ENCODE measurements at places on chromosomes 2 and 18.

- DNase-seq: peak; percentile 34
Observed at GRCh38 chr2:112259509-112260294, 4.9 kb upstream of the ZC3H8 start.

DNA sequence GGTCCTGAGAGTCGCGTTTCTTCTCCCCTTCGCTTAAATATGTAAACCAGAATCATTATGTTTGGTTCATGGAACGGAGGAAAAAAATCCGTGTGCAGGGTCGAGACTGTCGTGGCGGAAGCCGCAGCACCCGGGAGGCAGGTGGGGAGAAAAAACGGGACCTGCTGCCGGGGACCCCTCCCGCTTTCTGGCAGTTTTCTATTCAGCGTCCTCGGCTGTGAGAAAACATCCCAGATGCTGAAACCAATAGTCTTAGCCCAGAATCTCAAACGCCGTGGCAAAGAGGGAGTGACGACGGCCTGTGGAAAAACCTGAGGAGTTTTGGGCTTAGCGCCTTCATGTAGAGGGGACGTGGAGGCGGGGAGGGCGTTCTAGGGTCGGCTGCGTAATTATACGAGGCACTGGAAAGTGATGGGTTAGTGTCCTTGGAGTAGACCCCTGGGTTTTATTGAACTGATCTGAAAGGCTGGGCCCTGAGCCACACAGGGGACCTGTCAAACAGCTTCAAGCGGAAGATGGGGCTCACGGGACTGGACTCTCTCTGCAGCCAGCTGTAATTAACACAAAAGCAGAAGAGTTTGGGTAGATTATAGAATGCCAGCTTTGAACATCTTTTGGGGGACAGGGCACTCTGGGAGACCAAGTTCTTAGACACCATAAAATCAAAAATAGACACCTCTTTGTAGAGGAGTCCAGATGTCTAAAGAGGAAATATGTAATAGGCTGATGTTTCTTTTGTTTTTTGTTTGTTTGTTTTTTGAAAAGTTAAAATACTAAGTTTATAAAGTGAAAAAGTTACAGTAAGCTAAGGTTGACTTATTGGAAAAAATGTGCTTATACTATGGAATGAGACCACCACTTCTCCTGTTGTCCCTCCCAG lies 834 bp upstream of the BUB1 start:
- no peak for DNase-seq

DNA sequence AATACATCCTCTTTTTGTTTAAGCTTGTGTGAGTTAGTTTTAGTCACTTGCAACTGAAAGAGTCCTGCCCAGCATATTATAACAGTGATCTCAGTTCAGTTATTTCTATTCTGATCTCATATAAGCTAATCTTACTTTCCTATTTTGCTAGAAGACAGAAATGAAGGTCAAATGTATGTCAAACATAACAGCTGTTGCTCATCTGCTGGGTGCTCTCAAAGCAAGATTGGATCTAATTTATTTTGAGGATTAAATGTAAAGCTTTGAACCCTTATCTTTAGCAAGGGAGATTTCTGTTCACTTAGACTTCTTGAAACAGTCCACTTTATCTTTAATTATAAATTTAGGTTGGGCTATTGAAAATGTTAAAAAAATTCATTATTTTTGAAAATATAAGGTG lies 31.2 kb downstream of the CRYGD start:
- DNase-seq: no peak

DNA sequence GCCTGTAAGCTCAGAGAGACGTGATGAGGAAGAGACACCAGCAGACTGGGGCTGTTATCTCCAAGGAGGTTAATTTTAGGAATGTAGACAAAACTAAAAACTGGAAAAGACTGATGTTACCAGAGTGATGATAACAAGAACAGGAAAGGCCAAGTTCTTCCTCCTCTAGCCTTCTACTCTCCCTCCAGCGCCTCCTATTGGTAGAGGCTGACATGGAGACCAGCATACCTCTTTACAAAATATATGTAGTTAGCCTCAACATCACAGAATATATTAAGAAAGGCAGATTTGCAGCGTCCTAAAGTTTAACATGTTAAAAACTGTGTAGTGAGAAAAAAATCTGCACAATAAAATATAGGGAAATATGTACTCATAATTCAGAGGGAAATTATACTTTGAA lies 66.0 kb downstream of the TCF4 start:
- DNase-seq: no peak

DNA sequence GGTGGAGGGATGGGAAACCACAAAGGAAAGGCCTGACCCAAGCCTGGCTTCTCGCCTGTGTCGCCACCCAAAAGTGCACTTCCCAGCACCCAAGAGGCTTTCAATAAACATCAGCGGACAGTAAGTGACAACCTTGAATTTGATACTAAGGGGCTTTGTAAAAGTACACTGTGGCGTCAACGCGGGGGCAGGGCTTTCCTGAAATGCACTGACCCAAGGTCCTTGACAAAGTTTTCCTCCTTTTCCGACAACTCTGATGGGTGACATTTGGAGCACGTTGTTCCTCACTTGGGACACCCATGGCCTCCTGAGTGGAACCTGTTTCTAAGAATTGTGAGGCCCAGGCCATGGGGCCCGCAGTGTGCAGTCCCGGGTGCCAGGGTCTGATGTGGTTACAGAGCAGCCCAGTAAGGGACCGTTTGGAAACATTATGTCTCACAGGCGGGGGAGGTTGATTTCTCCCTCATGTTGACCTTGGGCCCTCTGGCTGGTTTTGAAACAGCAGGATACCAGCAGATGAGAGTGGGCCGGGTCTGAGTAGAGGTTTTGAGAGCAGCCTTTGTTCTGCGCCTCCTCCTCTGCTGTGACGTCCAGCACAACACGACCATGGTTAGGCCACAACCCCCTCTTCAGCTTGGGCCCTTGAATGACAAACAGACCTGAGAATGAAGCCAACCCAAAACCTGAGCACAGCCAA lies 2.8 kb upstream of the ZBTB14 start:
- no peak for DNase-seq

DNA sequence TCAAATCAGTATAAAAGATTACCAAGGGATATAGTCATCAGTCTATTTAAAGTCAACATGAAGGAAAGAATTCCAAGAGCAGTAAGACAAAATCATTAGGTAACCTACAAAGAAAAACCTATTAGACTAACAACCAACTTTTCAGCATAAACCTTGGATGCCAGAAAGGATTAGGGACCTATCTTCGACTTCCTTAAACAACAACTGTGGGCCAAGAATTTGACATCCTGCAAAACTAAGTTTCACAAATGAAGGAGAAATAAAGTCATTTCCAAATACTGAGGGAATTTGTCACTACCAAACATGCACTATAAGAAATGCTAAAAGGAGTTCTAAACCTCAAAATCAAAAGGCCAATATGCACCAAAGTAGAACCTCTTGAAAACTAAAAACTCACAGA lies 147.9 kb upstream of the TFPI start:
- DNase-seq: no peak

- no peak for DNase-seq
Observed at GRCh38 chr2:29317801-29318485, 202.7 kb downstream of the CLIP4 start.

GRCh38 chr2:212540341-212540740 lies 1.7 kb upstream of the ERBB4 start:
- DNase-seq: no peak

GRCh38 chr18:65468881-65469280 lies 281.9 kb upstream of the CDH7 start:
- peak; percentile 98 for DNase-seq

DNA sequence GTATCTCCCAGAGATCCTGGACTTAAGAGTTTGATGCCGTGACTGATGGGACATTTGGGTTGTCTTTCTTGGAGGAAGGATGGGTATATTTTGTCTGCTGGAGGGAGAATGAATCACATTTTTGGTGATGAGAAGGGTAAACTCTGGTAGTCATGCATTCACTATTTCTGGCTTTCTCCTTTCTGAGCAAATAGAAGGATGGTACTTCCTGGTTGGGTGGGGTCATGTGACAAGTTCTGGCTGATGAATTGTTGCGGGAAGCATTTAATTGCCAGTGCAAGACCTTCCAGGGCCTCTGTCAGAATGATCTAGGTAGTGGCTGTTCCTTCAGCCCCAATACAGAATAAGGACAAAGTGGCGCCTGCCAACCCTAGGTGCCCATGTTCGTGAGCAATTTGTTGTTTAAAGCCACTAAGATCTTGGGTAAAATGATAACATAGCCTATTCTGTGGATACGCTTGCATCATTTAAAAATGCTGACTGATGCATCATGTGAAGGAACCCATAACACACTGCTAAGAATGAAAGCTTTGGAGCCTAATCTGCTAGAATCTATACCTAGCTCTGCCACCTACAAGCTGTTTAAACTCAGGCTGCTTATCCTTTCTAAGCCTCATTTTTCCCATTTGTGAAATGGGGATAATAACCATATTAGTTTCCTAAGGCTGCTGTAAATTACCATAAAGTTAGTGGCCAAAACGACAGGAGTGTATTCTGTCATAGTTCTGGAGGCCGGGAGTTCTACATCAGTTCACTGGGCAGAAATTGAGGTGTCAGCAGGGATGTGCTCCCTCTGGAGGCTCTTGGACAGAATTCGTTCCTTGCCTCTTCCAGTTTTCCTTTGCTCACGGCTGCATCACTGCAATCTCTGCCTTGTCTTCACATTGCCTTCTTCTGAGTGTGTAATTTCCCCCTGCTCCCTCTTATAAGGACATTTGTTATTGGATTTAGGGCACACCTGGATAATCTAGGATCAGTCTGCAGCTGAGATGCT lies 281.3 kb downstream of the AGPS start:
- no peak for DNase-seq

DNA sequence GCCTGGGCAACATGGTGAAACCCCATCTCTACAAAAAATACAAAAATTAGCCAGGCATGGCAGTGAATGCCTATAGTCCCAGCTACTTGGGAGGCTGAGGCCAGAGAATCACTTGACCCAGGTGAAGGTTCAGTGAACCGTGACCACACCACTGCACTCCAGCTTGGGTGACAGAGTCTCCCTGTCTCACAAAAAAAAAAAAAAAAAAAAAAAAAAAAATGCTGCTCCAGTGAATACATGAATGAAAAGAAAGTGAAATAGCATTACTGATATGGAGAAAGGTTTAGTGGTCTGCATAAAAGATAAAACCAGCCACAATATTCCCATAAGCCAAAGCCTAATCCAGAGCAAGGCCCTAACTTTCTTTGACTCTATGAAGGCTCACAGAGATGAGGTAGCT lies 44.5 kb downstream of the METTL8 start:
- no peak for DNase-seq

DNA sequence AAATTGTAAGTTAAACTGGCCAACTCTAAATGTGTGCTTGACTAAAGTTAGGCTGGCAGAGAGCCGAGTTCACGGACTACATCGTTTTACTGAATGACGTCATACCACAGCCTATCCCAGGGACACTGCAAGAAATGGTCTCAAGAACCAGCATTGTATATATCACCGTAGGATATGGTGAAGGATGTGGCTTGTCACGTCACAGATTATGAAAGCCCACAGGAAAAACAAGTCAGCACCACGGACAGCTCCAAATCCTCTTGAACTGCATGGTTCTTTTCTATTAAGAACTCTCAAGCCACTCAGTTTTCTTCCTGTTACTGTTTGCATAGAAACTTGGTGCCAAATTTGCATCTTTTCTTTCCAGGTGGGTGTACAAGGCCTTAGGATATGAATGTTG lies 85.1 kb upstream of the ACAA2 start:
- DNase-seq: no peak

DNA sequence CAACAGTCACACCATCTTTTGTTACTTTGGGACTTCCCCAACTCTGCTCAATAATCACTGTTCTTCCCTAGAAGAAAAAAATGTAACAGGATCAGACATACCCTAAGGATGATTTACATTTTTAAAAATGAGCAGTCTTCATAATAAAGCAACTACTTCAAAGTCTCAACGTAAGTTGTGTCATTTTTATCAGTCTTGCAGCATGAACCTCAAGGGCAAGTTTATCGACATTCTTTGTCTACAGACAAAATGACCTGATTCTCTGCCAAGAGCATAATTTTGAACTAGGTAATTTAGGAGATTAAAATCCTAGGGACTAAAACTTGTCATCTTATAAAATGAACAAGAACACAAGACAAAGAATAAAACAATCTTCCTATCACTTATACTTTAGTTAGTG lies 2.3 kb downstream of the HSPD1 start:
- no peak for DNase-seq

DNA sequence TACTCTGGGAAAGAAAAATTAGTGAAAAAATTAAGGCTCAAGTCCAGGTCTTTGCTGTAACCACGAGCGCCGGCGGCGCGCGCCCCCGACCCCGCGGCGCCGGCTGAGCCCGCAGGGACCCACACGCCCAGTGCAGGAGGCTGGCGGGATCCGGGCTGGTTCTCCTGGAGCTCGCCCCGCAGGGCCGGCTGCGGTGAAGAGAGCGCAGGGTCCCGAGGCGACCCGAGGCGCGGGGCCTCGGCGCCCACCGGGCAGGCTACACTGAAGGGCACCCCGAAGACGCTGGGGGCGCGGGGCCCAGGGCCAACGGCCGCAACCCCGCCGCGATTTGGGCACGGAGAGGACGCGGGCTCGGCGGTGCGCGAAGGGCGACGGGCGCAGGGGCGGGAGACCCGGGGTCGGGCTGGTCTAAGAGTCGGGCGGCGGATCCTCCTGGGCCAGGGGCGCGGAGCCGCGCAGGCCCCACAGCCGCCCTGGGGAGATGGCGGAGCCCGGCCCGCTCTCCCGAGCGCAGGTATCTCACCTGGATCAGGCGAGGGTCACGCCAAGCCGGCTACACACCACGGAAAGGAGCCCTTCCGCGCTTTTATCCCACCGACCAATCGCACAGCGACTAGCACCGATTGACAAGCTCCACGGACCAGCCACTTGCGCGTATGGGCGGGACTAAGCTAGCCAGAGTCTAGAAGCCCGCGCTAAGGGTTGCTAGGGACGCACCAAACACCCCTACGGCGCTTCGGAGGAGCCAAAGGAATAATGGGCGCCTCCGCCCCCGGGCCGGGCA lies at the start of gene PASK:
Gene PASK, minus strand, starts transcription at position 582 of the 784 bp plus-strand sequence. CDS start 6,440 bp downstream, outside the sequence.
- peak; percentile 88 for DNase-seq

DNA sequence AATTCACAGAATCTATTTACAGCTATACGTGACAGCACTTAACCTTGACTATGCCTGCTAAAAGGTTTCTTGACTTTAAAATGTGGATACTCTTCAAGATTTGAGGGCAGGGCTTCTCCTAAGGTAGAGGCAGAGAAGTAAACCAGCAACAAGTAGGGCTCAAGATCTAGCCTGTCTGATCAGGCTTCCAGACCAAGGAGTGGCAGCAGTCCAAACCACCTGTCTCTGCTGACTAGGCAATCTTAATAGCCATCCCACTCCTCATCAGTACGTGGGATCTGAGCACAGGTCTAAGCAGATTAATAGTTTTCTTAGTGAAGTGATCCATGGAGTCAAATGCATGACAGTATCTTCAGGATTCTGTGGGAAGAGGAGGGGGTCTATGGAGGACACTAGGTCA lies 100.4 kb downstream of the GPD2 start:
- no peak for DNase-seq
